ENCODE measurements at places on chromosomes 1 and 21.

- peak; percentile 28 for DNase-seq
Measured at GRCh38 chr1:108692724-108693655, 880 bp downstream of the PRPF38B start.

- DNase-seq = no peak
Measured at GRCh38 chr1:67836769-67837168, 3.5 kb upstream of the GNG12 start.

GRCh38 chr21:35025206-35026152 lies 23.6 kb downstream of the RUNX1 start:
- DNase-seq = no peak

- no peak for DNase-seq
Measured at GRCh38 chr1:44842486-44842861, 579 bp downstream of the PTCH2 start.

- no peak for DNase-seq
Measured at GRCh38 chr21:16454399-16454798, 724.6 kb downstream of the USP25 start.

DNA sequence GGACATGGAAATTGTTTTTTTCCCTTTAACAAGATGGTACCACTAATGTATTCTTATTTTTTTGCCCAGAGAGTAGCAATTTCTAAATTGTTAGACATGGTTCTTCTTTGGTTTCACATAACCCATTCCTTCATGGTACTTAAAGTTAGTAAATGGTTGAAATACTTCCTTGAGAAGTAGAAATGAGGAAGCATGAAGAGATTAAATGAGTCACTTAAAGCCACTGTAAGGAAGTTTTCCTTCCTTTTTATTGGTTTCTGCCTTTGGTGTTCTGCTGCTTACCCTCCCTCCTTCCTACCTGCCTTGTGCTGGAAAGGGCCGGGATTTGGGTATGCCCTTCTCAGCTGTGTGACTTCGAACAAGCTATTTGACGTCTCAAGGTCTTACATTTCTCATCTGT lies 101.0 kb downstream of the KIF26B start:
- no peak for DNase-seq

DNA sequence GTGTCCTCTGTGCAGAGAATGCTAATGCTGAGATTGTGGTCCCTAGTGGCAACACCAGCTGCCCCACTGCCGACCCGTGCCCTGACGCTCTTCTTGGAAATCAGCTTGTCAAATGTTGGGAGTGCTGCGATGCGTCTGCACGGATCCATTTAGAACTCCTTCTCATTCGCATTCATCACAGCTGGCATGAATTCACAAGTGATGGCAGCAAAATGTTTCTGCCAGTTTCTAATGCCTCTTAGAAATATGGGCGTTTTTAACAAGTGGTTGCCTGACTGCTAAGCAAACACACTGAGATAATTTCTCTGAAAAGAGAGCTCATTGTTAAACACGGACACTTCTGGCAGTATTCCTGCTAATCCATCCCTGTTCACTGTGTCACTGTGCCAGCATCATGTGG lies 131.9 kb upstream of the KCNJ6 start:
- no peak for DNase-seq

GRCh38 chr1:210070531-210070930 lies 132.5 kb downstream of the SYT14 start:
- no peak for DNase-seq

GRCh38 chr21:40660461-40660860 lies 186.5 kb downstream of the DSCAM start:
- no peak for DNase-seq

- no peak for DNase-seq
Measured at GRCh38 chr1:221148660-221149059, 269.4 kb downstream of the HLX start.

- DNase-seq = peak; percentile 90
Measured at GRCh38 chr1:53896635-53897229, 2.7 kb downstream of the DIO1 start.

DNA sequence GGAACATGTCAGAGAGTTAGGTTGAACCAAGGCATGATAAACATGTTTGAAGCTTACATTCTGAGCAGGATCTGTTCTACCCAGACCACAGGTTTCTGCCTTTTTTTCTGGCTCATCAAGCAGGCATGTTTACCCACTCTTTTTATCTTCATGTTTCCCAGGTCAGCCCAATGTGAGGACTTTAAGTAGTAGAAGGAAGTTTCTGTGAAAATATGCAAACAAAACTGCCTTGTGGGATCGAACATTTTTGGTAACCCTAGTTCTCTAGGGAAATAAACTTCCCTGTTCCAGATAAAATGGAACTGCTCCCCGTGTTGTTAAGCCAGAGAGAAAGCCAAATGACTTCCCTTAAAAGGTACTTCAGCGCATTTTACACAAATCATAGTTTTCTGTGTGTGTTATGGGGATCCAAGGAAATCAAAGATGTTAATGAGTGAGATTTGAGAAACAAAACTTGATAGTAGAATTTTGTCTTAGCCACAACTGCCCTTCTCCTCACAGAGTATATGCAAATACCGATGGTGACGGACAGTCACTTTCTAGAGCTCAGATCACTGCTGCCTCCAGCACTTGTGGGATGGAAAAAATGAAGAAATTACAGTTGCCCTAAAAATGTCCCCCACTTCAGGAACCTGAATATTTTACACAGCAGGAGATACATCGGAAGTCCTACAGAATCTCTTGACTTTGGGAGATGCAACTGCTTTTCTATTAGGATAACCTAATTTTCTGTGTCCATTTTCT lies 765 bp upstream of the HIPK1 start:
- no peak for DNase-seq

- DNase-seq = no peak
Measured at GRCh38 chr1:40818264-40818961, 34.8 kb downstream of the KCNQ4 start.

DNA sequence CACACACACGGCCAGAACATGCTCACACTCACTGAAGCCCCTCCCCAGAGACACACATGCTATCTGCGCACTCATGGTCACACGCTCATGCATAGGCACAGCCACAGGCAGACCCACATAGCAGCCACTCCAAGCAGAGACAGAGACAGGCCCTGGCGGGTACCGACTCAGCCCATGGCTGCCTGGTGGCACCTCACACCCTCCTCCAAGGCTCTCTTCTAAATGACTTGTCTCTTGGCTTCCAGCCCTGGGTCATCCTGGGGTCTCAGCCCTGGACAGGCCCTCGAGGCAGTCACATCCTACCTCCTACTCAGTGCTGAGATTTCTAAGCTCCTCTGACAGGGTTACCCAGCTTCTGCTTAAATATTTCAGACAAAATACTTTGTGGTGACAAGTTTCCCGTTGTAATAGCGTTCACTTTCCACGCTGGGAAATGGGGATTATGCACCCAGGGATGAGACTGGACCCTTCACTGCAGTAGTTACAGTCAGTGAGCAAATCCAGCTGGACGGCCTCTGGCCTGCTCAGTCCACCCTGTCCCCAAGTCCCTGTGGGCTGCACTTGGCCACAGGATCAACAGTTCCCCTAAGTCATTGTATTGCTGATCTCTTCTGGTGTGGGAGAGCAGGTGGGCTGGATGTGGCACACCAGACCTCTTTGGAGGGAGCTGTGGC lies 2.9 kb upstream of the NFASC start:
- DNase-seq = no peak

DNA sequence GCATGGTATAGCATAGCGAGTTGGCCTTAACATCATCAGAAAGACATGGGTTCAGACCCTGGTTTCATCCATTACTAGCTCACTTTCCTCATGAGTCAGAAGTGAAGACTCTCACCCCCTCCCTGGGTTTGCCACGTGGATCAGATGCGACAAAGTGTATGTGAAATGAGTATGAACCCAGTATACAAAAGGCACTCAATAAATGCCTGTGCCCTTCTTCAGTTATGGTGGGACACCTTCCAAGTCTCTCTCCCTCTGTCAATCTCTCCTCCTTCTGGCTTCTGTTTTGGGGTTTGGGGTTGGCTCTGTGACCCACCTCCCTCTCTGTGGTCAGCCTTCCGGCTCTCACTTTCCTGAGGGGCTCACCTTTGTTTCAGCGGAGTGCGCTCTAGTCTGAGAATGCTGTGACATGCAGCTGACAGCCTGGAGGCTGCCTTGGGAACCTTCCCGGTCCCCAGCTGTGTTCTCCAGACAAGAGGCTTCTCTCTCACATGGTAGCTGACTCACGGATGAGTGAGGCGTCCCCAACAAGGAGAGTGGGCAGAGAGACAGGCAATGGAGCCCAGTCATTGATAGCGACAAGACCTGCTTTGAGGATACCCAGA lies 155.0 kb upstream of the EDN2 start:
- DNase-seq = no peak

DNA sequence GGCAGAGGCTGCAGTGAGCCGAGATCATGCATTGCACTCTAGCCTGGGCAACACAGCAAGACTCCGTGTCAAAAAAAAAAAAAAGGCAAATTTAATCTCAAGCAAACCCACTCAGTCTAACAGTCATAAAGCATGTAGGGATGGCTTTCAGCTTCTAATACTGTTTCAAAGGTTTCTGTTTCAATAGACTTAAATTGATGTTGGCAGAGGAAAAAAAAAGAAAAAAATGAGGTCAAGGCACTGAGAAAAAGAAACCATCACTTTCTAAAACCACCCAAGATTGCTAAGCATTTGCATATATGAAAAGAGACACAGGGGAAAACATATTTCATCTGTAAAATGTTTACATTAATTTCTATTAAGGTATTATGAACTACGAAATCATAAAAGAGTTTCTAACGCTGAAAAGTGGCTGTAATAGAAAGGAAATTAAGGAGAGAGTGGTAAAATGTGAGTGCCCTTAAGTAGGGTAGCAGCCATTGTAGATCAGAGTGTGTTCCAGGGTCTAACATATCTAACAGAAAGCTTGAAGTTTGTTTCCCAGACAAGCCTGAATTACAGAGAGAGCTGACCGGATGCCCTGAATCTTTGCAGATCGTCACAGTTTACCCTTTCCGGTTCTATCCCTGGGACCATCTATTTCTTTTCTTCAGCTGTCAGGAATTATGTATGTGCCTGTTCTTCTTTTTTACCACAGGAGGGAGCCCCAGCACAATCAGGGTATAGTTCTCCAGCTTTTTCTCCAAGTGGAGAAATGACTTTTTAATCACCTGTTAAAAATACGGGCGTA lies 70.0 kb downstream of the PLD5 start:
- peak; percentile 9 for DNase-seq

- no peak for DNase-seq
Measured at GRCh38 chr1:85118751-85119150, 70.5 kb upstream of the MCOLN3 start.

- no peak for DNase-seq
Measured at GRCh38 chr1:228398741-228399461, 7.7 kb downstream of the TRIM11 start.

DNA sequence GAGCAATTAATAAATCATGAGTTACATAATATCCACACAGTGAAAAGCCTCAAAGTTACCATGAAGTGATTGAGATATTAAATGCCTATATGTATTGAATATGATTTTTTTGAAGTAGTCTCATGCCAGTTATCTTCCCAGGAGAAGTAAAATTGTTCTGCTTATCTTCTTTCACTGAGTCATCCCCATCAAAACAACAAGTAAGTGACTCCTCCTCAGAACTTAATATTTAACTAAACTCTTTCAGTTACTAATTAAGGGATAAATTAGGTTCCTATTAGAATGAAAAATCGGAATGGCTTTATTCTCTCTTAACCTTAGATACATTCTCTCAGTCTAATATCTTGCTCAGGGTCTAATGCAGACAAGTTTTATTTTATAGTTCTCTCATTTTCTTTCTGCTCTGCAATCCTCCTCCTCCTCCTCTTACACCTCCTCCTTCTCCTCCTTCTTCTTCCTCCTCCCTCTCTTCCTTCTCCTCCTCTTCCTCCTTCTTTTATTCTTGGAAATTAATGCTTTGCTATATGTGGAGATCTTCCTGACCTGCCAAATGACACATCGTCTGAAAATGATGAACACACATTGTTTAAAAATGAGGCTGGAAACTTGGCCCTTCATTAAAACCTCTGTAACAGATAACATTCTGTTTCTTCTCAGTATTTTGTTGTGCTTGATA lies 110.9 kb downstream of the RUNX1 start:
- no peak for DNase-seq

- no peak for DNase-seq
Measured at GRCh38 chr1:181106479-181106878, 18.0 kb downstream of the IER5 start.

DNA sequence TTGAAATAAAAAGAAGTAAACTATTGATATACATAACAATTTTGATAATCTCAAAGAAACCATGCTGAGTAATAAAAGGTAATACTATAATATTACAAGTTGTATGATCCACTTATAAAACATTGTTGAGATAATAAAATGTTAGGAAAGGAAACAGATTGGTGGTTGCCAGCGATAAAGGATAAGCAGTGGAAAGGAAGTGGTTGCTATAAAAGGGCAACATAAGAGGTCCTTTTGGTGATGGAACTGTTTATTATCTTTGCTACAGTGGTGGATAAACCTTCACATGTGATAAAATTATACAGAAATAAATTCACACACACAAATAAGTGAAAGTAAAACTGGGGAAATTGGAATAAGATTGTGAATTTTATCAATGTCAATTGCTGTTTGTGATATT lies 15.1 kb downstream of the OR6F1 start:
- no peak for DNase-seq

- DNase-seq = no peak
Measured at GRCh38 chr1:166139735-166140134, 27.1 kb downstream of the FAM78B start.

DNA sequence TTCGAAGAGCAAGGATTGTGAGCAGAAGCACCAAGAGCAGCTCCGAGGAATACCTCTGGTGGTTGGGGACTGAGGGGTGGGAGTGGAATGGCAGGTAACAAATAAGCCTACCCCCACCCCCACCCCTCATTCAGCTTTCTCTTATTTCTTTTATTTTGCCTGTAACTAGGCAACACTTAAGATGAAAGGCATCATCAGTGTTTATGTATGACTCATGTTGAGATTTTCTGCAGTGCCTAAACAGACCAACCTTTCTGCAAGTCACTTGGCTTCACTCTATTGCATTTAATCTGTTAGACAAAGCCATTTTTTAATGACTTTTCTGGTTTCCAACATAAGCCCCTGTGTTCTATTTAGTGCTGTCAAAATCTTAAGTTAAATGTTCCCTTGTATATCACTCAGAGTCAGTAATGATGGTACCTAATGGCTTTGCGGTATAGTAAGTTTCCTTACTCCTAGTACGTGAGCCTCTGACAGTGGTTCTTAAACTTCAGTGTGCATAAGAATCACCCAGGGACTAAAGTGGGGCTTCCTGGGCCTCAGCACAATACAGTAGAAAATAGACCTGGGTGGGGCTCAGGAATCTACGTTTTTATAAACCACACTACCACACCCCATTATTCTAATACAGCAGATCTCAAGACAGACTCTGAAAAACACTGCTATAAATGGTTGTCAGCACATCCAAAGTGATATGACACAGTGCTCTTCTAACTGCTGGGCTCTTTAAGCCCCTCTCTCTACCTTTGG lies 19.9 kb downstream of the CASQ2 start:
- no peak for DNase-seq

GRCh38 chr1:192513196-192513595 lies 62.4 kb upstream of the RGS1 start:
- DNase-seq = no peak

- no peak for DNase-seq
Measured at GRCh38 chr1:31874942-31875341, 59.1 kb upstream of the SPOCD1 start.

GRCh38 chr1:22055463-22055862 lies 3.0 kb downstream of the CDC42 start:
- no peak for DNase-seq

GRCh38 chr1:157359314-157360022 lies 192.8 kb downstream of the FCRL5 start:
- no peak for DNase-seq

All from fibroblast of skin of left quadriceps (primary cell).